ENCODE measurements at places on chromosomes 11 and 22.

DNA sequence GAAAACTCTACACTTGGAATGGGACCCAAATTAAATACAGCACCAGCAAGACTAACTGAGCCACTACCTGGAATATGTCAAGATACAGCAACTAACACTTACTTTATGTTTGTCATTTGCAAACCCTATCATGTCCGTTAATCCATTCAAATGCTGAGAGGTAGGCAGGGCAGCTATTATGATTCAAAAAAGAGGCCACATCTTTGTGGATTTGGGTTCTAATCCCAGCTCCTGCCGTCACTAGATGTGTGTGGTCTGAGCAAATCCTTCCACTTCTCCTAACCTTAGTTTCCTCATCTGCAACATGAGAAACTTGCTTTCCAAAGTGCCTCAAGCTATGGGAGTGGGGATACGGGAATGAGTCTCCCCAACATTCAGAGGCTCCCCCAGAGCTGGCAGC lies 24.2 kb downstream of the FLI1 start:
- DNase-seq, result no peak

DNA sequence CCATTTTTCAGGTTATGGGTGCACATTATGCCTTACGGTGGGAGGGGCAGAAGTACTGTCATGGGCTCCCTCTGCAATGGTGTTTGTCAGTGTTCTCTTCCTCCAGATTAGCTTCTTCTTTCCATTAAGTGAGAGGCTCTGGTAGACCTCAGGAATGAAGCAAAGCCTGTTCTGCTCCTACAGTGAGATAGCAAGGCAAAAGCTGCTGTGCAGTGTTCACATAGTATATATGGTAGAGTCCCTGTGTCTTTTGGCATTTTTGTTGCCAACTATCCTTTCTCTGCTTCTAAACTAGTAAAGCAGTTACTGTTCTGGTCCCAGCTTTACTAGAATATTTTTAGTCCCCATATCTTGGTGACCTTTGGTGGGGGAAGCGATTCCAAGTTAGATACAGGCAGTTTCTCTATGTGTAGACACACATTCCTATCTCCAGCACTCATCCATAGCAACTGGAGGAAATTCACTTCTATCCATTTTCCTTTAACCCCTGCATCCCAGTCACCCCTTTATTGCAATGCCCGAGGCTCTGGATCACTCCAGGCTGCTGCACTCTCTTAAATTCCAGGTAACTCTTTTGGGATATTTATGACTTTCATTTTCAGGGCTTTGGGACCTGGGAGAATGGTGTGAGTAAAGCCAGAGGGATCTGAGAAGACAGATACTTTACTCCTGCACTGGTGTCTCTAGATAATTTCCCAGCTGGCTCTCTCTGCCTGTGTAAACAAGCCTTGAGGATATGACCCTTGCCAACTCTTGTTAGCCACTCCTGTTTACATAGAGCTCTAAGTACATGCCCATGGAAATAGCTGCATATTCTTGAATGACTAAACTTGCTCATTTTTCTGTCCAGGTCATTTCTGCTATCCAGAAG lies 3.9 kb upstream of the TRIM34 start:
- DNase-seq, result no peak

GRCh38 chr11:31214372-31214771 lies 155.2 kb downstream of the DCDC1 start:
- no peak for DNase-seq

DNA sequence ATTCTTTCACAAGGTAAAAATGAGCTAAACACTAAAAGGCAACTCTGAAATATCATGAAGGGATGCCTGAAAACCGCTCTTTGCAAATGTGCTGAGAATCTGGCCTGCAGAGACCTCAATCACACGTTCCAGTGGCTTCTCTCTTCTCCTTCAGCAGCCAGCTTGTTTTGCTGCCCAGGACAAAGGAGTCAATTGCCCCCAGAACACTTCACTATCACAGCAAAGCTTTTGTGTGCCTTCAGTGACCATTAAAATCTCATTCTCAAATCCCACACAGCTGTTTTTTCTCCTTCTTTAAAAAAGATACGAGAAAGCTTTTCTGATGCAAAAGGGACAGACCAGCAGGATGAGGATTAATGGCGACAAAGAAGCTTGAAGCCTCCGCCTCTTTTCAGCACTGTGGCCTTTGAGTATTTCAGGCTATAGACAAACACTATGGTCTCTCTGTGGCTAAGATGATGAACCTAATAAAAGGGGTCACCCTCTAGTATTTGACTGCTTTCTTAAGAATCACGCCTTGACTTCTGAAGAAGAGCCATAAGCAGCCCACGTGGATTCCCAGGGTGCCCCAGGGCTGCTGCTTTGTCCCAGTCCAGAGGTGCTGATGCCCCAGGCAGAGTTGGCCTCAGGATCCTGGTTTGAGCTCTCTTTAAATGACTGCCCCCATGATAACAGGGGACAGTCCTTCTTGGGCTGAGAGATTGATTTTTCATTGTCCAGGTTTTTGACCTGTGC lies 33.4 kb upstream of the NRIP3 start:
- DNase-seq, result no peak

DNA sequence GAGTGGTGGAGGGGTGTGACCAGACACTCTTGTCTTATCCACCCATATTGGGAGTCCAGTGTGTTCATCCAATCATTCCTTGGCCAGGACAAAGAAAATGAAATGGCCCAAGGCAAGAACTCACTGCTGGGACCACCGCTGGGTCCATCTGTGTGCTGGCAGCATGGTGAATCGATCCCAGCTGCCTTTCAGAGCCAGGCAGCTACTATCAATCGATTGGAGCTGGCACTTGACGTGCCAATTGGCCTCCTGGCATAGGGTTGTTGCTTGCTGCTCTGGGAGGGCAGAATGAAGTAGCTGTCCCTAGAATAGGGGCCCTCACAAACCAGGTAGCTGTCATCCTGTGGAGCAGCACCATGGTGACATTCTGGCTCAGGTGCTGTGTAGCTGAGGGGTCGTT lies 1.4 kb upstream of the ARVCF start:
- DNase-seq, result no peak

DNA sequence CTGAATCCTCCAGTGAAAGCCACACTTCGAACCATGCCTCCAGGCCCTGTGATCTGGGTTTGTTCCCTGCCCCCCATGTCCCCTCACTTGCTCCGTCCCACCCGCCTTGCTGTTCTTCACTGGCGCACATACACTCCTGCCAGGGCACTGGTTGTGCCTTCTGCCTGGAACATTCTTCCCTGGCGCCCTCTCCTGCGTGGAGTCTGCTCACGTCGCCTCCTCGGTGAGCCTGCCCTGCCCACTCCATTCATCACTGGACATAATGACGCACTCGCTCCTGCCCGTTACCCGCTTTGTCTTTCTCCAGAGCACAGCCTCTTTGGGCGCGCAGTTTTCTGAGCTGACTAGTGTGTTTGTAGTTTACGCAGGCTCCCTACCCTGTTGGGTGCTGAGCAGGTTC lies 21.0 kb upstream of the MIEF1 start:
- no peak for DNase-seq

- DNase-seq, result no peak
These were observed 65.5 kb upstream of the THY1 start for GRCh38 chr11:119488256-119488995.

DNA sequence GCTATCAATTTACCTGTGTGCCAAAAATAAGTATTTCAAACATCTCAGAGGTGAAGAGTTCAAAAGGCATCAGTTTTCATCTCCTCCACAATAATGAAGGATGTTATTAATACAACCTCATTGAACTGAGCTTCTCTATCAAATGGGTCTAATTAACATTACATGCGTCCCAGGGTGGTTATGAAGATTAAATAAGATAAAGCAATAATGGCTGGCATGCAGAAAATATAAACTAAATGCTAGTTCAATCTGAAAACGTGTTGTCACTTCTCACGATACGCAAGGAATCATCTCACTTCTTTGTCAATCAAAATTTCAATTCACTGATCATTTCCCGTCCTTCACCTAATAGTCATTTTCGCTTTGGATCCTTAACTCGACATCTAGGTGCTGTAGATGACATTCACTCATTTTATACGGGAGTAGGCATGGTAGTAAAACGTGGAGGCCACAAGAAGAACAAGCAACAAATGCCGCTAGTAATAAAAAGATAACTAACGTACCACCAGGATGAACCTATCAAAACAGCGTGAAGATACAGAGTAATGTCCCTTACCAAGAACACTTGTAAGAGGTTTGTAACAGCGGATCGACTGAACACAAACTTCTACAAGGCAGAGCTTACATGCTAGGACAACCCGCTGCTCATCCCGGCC lies 918 bp downstream of the CHORDC1 start:
- no peak for DNase-seq

DNA sequence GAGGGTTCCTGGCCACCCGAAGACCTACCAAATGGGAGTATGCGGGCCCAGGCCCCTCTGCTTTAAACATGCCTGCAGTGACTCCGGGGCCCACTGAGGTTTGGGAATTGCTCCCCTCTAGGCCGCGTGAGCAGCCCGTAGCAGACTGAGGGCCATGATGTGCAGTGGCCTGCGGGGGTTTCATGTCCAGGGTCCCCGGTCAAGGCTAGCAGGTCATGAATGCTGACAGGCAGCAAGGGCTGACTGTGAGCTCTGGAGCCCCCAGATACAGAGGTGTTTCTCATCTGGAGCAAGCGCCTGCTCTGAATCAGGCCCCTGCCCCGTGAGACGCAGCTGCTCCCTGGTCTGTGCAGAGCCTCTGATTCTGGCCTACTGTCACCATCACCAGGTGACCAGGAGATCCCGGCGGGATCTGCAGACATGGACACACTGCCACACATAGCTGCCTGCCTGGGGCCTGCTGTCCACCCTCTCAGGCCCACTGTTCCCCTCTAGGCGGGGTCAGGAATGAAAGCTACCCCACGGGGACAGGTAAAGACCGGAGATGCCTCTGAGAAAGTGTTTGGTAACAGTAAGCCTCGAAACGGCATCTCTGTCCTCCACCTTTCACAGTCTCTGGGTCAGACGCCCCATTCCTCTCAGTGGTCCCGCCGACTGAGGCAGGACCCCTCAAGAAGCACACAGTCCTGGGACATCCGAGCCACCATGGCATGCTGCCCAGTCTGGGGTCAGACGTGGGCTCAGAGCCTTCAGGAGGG lies 73.3 kb downstream of the PARVB start:
- no peak for DNase-seq

DNA sequence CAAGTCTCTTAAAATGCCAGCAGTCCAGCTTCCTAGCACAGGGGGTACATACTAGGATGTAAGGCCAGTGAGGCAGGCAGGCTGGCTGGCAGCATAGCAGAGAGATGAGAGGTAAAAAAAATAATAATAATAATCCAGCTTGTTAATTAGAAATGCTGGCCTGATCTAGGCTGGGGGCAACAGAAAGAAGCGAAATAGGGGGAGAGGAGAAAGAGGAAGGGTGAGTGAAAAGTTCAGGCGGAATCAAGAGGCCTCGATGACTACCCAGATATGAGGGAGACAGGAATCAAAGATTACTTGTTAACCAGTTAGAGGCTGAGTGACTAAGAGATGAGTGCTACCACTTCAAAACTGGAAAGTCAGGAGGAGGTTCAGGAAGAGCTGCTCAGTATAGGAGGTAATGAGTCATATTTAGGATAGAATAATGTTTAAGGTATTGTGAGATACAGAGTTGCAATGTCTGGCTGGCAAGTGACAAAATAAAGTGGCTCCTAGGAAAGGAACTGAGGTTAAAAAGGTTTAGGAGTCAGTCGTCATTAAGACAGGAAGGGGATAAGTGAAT lies 2.8 kb downstream of the ALKBH8 start:
- DNase-seq, result no peak

DNA sequence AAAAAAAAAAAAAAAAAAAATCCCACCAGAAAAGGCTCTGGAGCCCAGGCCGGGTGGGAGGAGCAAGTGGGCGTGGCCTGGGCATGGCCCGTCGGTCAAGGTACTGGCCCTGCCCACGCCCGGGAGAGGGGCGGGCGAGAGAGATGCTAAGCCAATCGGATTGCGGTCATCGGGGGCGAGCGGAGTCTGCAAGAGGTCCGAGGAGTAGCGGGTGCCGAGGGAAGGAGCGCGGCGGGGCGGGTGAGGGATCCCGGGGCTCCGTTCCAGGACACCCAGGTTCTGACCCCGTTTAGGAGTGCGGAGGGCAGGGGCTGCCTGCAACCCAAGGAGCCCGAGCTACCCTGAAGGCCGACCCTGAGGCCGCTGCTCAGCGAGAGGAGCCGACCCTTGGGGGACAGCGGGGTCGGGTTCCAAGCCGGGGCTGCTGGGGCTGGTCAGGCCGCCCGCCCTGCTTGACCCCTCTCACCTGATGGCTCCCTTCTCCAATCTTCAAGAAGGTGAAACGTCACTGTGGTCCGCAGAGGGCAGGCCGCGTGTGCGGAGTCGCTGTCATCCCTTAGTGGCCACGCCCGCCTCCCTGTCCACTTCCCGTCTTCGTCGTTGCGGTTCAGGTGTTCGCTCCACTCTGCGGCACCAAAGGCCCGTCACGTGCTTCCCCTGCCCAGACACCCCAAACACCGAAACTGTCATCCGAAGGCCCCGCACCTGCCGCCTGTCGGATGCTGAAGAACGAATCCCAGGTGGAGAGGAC lies 11.1 kb upstream of the TAB1 start:
- DNase-seq, result no peak

DNA sequence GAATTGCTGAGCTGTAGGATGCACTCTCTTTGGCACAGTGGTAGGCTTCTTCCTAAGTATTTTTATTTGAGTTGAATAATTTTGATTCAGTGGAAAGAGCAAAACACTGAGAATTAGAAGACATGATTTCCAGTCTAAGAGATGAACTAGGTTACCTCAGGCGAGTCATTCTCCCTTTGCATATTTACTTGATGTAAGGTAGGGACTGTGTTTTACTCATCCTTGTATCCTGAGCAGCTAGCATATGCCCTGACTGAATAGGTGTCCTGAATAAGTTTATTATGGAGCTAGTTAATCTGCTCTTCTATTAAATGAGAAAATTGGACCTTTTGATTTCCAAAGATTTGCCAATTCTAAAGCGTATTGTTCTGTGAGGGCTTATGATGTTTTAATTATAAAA lies 50.7 kb downstream of the STIM1 start:
- no peak for DNase-seq

DNA sequence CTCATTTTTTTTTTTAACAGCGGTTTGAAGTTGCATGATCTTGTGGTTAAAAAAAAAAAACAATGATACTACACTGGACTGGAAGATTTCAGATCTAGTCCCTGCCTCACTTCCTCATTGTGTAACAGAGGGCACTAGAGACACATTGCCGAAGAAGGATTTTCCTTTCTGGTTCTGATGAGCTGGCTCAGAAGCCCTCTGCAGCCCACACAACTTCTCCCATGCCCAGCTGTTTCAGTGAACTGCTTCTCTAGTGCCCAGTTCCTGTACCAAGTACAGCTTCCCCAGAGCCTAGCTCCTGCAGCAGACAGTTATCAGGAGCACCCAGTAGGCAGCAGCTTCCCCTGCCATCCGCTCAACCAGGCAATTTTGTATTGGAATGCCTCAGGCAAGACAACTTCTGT lies 29.5 kb upstream of the ANO5 start:
- no peak for DNase-seq

DNA sequence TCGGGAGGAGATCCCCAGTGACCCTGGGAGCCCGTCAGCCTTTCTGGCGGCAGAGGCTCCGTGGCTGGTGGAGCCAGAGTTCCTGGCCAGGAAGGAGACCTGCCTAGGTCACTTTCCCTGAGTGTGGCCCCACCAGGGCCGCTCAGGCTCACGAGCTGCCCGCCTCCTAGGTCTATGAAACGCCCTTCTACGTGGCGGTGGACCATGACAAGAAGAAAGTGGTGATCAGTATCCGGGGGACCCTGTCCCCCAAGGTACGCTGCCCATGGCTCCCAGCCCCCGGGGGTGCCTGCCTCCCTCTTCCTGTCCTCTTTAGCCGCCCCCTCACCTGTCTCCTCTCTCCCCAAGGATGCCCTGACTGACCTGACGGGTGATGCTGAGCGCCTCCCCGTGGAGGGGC lies 17.0 kb upstream of the MYRF start:
- no peak for DNase-seq

GRCh38 chr11:69320326-69320725 lies 26.4 kb downstream of the MYEOV start:
- DNase-seq, result no peak

GRCh38 chr22:25193548-25193947 lies 6.1 kb upstream of the CRYBB3 start:
- DNase-seq, result no peak

Data from NCI-H2171 treated with DMSO at 0.1 percent for 48 hours (cell line).